Fibroblast of skin of back (primary cell): ENCODE measurements at places on chromosomes 2 and 18.

DNA sequence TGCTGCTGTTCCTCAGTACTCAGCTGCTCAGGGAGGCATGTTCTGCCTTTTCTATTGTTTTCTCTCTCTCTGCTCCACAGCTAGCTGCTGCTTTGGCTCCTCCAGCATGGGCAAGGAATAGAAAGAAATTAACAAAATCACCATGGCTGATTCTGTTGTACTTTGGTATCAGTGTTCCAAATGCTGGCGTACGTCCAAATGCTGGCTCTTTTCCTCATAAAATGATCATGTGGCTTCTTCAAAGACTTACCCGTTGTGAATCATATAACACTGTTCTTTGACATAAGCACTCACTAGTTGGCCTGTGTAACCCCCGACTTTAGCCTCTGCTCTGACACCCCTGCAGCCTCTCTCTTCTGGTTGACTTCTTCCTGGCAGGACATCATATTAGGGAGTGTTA is 547.6 kb downstream of the CPS1 start:
- DNase-seq, result no peak

- DNase-seq, result no peak
These were observed 30.0 kb downstream of the CFAP221 start for GRCh38 chr2:119574108-119574815.

DNA sequence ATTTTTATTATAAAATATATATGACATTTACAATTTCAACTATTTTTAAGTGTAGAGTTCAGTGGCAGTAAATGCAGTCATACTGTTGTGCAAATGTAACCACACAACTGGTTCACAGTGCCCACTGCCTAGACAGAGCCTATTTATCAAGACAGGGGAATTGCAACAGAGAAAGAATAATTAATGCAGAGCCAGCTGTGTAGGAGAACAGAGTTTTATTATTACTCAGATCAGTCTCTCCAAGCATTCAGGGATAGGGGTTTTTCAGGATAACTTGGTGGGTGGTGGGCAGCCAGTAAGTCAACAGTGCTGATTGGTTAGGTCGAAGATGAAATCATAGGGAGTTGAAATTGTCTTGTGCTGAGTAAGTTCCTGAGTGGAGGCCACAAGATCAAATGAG is 200.3 kb downstream of the NYAP2 start:
- DNase-seq, result no peak

DNA sequence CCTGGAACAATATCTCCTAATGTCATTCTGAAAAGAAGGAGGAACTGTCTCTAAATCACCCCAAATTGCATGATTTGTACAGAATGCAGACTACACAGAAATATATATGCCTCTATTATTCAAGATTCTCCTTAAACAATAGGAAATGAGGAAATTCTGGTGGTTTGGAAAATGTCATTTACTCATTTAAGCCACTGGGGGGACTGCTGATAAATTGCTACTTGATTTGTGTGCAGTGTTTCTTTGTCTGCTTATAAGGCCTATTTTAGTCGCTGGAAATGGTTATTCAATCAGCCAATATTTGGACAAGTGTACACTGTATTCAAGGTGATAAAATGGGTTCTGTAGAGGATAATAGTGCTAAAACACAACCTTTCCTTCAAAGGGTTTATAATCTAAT is 801.9 kb upstream of the CELF4 start:
- no peak for DNase-seq

- DNase-seq, result peak; percentile 57
These were observed 75.3 kb upstream of the CYP26B1 start for GRCh38 chr2:72222829-72223564.

DNA sequence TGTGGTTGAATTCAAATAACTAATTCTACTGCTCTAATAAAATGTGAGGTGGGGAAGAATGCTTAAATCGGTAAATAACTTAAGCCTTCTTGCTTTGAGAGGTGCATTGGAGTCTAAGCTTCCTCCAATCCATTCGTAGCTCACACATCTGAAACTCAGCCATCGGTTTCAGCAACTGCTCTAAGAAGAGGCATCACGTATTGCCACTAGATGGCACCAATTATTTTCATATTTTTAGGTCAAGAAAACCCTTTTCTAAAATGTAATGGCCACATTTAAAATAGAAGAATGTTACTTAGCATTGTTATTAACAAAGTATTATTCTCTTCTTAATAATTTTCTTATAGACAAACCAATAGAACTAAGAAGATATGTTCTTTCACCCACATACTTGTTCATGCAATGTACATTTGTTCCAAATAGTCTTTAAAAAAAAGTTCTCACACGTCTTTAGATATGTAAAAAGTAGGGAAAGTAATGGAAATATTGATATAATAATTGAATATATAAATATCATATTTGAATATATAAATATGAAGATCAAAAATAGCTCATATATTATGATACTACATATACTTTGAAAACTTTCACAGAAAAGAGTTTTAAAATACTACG is 229.8 kb downstream of the CCDC178 start:
- DNase-seq, result peak; percentile 29

GRCh38 chr2:120501591-120501990 is 155.7 kb downstream of the INHBB start:
- no peak for DNase-seq

DNA sequence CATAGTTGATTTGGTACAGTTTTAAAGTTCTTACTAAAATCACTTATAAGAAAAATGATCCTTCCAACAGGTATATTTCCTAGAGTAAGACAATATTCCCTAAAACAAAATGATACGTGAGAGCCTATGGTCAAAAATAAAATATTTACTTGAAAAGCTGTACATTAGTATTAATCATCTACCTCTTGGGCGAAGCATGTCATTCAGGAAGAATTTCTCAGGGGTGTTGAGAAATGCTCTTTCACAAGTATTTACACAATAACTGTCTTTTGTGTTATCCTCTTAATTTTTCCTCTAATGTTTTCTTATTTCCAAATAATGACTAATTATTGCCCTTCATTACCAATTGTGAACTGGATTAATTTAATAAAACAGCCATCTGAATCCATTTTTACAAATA is 466.3 kb downstream of the SATB2 start:
- no peak for DNase-seq

- peak; percentile 48 for DNase-seq
These were observed 578 bp downstream of the IWS1 start for GRCh38 chr2:127525691-127526131.
